Astrocyte (in vitro differentiated cells and primary cell): ENCODE measurements at places on chromosomes 1 and 21.

DNA sequence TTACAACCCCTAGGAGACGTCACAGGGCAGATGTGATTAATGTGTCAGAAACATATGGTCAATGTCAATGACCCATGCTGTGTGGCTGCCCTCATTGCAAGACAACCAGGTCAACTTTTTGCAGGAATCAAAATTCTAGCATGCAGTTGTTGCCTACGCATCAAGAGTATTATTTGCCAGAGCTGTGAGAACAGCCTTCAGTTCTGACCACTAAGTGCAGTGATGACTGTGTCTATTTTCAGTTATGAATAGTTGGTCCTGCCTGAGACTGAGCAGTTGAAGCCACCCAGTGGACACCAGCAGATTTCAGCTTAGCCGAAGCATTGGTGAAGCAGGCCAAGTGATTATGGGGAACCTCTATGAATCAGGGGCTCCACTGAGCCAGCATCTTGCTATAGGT, 47.3 kb downstream of the LYPLAL1 start:
- no peak for DNase-seq

- DNase-seq: peak; percentile 28
Measured at GRCh38 chr1:5975133-5975880, 16.9 kb downstream of the NPHP4 start.

- DNase-seq: no peak
Measured at GRCh38 chr1:48105165-48105564, 108.0 kb upstream of the TRABD2B start.

DNA sequence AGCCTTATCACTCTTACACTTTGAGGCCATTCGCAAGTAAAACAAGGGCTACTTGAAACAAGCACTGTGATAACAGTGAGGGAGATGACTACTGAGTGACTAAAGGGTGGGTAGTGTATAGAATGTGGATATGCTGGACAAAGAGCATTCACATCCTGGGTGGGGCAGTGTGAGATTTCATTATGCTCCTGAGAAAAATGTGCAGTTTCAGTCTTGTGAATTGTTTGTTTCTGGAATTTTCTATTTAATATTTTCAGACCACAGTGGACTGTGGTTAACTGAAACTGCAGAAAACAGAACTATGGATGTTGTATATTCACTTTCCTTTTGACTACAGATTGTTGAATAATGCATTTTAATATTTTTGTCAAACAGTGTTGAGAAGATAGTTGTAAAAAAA, 25.1 kb upstream of the B3GALT2 start:
- DNase-seq: peak; percentile 91

- no peak for DNase-seq
Measured at GRCh38 chr1:84008631-84009030, 9.7 kb upstream of the TTLL7 start.

- no peak for DNase-seq
Measured at GRCh38 chr1:107105914-107106313, 34.9 kb upstream of the NTNG1 start.

- DNase-seq: peak; percentile 30
Measured at GRCh38 chr1:167442142-167442848, 76.0 kb downstream of the CD247 start.

DNA sequence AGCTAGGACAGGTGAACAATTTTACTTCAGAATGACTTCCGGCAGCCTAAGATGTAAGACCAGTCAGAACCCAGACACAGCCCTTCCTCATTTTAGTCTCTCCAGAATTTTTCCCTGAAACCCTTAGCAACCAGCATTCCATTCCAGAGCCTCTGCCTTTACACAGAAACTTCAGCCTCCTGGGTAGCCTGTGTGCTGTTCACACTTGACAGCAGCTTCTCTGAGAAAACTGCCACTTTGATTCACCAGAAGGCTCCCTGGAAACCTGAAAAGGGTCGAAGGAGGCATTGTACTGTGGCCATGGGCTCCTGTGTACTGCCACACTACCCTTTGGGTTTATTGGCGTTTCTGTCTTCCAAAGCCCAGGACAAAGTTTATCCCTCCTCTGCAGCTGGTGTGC, 17.4 kb downstream of the HYI start:
- DNase-seq: no peak

DNA sequence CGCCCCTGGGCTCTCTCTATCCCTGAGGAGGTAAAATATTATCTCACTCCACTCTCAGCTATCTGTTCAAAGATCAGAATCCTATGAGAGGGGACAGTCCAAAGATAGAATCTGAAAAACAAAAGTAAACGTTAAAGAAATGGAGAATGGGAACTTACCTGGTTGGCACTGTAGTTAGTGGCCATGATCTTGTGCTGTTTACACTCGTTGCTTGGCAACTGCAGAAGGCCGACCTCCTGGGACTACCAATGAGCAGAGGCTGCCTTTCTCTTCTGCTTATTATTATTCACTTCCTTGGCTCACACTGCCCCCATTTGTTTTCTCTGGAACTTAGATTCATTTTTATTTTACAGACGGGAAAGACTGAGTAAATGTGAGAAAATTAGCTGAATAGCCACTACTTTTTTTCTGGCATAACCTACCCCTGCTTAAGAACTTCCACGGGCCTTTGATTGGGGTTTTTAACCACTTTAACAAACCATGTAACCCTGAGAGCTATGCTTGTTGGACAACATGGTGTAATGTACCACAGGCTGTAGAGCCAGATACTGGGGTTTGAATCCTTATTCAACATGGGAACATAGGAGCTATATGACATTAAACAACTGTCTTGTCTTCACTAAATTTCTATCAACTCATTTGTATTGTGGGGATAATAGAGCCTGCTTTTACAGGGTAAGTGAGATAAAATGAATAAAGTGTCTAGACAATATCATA, at the start of gene CFAP126:
CFAP126 (minus strand) TSS at position 193 of the 717 bp plus-strand sequence; CDS start at position 185, 8 bp downstream.
- DNase-seq: peak; percentile 77

- DNase-seq: no peak
Measured at GRCh38 chr1:155410931-155411330, 90.2 kb downstream of the RUSC1 start.

DNA sequence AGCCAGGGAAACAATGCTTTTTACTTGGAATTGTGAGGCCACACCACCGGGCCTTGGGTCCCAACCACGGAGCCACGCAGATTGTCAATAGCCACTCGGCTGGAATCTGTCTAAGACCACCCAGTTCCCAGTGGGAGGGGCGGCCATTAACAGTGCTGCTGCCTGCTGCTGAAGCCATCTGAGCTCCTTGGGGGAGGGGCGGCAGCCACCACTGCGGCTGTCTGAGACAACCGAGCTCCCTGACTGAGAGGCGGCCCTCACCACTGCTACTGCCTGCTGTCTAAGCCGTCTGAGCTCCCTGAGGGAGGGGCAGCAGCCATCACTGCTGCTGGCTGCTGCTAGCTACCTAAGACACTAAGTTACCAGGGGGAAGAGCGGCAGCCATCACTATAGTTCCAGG, 64.3 kb downstream of the DMRTA2 start:
- no peak for DNase-seq

DNA sequence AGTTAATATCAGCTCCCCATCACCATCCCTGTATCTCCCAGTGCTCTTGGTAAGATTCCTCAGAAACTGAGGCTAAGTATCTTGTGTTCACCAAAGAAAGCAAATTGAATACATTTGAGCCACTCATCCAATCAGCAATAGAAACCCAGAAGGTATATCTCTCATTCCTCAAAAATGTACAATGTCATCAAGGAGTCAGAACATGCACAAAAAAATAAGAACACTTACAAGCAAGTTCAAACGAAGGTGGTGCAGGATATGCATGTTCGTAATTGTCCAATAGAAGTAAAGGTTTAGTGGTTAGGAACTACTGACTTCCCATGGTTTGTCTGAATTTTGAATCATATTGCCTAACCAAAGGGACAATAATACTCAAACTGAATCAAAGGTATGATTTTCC, 24.3 kb downstream of the RXRG start:
- no peak for DNase-seq

- DNase-seq: peak; percentile 90
Measured at GRCh38 chr1:89910780-89911179, 84.1 kb upstream of the ZNF326 start.

- DNase-seq: no peak
Measured at GRCh38 chr1:225877580-225877979, 4.6 kb downstream of the TMEM63A start.

DNA sequence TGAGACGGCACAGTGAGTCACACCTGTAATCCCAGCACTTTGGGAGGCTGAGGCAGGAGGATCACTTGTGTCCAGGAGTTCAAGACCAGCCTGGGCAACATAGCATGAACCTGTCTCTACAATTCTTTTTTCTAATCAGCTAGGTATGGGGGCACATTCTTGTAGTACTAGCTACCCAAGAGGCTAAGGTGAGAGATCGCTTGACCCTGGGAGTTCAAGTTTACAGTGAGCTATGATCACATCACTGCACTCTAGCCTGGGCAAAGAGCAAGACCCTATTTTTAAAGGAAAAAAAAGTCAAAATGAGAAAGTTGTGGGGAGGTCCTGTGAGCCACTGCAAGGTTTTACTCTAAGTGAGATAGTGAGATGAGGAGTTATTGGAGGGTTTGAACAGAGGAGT, 34.8 kb upstream of the AHCTF1 start:
- DNase-seq: no peak

- no peak for DNase-seq
Measured at GRCh38 chr1:117098287-117098890, 23.2 kb downstream of the TRIM45 start.

DNA sequence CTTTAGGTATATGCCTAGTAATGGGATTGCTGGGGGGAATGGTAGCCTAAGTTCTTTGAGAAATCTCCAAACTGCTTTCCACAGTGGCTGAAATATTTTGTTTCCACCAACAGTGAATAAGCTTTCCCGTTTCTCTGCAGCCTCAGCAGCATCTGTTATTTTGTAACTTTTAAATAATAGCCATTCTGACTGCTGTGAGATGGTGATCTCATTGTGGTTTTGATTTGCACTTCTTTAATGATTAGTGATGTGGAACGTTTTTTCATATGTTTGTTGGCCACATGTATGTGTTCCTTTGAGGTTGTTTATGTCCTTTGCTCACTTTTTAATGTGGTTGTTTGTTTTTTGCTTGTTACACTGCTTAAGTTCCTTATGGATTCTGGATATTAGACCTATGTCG, 237.4 kb downstream of the CENPF start:
- peak; percentile 80 for DNase-seq

DNA sequence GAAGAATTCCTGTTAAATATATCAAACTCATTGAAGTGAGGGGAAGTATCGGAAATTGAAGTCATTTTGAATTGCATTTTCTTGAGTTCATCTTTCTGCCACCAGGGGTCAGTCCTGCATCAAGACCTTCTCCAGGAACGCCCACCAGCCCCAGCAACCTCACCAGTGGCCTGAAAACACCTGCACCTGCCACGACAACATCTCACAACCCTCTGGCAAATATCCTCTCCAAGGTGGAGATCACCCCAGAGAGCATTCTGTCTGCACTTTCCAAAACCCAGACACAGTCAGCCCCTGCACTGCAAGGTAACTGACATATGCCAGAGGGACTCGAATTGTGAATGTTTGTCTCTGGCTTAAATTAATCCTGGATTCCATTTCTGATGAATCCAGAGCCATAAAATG, 22.8 kb upstream of the TARS2 start:
- DNase-seq: peak; percentile 20

GRCh38 chr21:44869781-44870747, 3.4 kb downstream of the PTTG1IP start:
- peak; percentile 96 for DNase-seq

- peak; percentile 46 for DNase-seq
Measured at GRCh38 chr1:8239039-8239305, 78.9 kb upstream of the SLC45A1 start.

DNA sequence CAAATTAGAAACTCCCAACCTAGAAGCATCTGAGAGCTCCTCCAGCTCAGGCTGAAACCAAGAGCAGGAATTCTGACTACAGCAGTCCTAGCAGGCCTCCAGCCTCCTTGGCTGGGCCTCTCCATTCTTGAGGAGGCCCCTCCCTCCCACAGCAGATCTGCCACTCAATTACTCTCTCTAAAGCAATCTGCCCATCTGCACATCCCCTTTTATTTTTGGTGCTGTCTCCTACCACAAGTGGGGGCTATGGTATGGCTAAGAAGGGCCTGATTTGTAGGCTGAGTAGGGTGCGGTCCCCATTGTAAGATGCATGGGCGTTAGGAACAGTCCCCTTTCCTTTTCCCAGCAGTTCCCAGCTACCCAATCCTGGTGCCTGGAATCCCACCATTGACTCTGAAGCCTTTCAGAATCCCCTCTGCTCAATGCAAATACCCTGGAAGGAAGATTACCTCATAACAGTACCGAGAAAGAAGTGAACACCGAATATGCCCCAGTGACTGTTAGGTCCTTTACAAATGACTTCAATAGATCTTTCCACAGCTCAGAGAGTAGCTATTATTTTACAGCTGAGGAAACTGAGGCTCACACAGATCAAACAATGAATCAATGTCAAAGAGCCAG, 11.6 kb upstream of the TTC39A start:
- no peak for DNase-seq

DNA sequence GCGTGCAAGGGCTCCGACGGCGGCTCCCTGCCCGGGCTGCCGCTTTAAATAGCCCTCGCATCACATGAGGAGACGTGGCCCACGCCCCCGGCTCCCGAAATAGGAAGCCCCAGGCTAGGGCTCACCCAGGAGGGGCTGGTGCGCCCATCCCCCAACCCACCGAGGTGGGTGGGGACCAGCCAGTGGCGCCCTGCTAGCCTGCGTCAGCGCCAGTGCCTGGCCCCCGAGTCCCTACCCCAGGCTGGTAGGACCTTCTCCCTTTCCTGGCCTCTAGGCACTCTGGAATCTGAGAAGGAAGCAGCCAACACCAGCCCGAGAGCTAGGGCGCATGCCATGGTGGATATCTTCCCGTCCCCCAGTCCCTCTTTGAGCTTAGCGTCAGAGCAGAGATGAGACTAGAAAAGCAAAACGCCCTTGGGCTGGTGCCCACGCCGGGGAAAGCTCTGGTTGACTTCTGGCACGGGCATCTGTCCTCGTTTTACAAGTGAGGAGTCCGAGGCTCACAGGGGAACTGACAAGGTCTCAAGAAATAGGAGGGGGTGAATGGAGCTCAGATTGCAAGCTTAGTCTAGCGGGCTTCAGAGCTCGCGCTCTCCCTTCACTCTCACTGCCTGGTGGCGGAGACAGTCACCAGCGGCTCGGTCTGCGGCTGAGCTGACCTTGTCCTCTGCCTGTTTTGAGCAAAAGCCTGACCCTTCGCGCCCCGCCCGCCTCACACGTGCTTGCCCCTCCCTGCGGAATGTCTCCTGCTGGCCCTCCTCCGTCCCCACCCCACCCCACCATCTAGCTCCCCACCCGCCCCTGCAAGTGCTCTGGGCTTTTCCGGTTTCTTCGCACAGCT, at the start of gene FABP3:
FABP3 (minus strand) TSS at position 21 of the 841 bp plus-strand sequence. CDS start 62 bp downstream, outside the sequence.
- peak; percentile 47 for DNase-seq

DNA sequence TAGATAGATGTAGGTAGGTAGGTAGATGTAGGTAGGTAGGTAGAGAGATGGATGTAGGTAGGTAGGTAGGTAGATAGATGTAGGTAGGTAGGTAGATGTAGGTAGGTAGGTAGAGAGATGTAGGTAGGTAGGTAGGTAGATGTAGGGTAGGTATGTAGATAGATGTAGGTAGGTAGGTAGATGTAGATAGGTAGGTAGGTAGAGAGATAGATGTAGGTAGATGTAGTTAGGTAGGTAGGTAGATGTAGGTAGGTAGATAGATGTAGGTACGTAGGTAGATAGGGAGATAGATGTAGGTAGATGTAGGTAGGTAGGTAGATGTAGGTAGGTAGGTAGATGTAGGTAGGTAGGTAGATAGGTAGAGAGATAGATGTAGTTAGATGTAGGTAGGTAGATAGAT, 62.3 kb upstream of the MORC3 start:
- no peak for DNase-seq
